ENCODE measurements at places on chromosomes 12 and 14.

DNA sequence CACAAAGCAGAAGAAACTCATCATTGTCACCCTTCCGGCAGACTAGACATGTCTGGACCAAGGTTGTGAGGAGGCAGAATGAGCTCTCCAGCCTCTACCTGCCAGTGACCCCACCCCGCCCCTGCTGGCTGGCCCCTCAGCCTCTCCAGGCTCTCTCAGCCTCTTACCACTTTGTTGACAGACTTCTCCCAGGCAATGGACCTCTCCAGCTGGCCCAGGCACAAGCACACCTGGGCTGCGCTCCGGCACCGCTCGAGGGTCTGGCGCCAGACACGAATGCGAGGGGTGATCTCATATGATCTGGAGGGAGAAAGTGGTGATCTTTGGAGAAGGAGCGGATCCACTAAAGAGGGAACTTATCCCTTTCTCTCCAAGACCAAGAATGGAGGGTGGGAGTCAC, 30.3 kb downstream of the BAZ2A start:
- no peak for DNase-seq

GRCh38 chr14:61562321-61563161, 132.8 kb upstream of the HIF1A start:
- DNase-seq = no peak

- no peak for DNase-seq
Observed at GRCh38 chr12:51185171-51185717, 12.3 kb upstream of the TFCP2 start.

DNA sequence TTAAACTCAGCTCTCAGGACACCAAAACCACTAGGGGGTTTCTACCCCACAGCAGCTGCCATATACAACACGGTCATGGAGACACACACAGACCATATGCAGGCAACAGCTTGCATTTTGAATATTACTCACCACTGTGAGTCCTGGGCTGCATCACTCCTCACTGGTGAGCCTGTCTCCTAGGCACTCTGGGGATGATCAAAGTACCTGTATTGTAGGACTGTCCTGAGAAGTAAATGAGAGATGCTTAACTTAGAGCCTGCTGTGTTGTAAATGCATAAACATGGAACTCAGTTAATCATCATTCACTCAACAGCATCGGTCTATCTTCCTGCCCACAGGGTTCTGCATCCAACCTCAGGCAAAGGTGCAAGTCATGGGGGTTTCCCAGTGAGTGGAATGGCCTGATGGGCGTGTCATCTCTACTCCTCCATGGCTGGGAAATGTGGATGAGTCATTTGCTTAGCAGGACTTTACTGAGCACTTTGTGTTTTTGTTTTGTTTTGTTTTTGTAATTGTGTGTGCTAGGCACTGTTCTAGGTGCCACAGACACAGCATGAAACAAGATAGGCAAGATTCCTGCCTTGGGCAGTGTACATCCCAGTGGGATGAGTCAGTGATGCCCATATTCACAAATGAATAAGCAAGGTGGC, 1141.2 kb upstream of the TMEM132C start:
- DNase-seq = peak; percentile 46

DNA sequence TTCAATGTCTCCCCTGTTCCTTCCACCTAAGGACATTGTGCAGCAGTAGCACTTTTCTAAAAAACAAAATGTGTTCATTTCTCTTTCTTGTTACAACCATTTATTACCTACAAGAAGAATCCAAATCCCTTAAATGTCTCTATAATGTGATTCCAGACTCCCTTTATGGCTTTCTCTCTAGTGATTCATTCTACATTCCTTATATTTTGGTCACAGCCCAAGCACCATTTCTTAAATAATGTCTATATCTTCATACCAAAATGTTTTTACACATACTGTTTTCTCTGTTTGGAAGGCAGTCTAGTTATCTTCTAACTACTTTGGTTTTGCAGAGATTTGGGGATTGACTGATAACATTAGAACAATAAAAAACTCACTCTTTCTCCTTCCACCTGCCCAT, 1037.3 kb upstream of the FLRT2 start:
- DNase-seq = no peak

DNA sequence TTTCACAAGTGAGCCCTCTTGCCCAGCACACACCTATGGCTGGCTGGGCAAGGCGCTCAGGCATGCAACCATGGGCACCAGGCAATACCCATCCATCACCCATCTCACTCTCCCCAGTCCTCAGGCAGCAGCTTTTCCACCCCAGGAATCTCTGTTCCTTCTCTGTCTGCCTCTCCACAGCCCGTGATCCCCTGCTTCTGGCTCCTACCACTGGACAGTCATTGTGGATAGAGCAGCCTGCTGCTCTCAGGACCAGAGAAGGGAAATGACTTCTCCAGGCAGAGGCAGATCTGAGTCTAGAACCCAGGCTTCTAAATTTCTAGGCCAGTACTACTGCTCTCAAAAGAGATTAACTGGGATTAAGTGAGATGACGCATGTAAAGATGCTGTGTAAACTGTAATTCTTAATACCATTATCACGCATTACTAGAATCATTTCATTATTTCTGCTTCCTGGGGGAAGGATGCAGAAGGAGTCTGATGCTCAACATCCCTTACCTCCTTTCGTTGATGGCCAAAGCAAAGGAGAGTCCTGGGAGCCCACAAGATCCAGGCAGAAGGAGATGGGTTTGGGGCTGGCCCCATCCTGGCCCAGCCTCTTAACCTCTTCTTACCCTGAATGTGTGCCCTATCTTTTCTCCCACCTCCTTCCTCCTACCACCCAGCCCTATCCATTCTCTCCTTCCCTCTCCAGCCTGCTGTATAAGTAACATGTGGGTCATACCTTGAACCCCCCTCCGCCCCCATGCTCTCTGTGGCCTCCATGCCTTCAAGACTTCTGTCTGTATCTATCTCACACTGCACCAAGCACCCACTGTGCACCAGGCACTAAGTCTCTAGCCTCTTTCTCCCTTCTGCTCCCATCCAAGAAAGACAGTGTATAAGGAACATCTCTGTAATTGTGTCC, 4.8 kb upstream of the AQP5 start:
- no peak for DNase-seq

DNA sequence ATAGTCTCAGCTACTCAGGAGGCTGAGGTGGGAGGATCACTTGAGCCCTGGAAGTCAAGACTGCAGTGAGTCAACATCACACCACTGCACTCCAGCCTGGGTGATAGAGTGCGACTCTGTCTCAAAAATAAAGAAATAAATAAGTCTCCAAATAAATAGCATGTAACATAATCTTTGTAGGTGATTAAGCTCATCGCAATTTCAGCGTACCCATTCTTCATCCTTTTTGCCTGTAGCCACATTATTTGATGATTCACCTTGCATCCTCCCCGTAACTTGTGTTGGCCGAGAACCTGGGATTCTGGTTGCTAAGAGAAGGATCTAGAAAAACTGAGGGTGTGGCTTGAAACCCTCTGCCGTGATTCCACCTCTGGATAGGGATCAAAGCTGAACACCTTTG, 115.1 kb downstream of the GALC start:
- no peak for DNase-seq

DNA sequence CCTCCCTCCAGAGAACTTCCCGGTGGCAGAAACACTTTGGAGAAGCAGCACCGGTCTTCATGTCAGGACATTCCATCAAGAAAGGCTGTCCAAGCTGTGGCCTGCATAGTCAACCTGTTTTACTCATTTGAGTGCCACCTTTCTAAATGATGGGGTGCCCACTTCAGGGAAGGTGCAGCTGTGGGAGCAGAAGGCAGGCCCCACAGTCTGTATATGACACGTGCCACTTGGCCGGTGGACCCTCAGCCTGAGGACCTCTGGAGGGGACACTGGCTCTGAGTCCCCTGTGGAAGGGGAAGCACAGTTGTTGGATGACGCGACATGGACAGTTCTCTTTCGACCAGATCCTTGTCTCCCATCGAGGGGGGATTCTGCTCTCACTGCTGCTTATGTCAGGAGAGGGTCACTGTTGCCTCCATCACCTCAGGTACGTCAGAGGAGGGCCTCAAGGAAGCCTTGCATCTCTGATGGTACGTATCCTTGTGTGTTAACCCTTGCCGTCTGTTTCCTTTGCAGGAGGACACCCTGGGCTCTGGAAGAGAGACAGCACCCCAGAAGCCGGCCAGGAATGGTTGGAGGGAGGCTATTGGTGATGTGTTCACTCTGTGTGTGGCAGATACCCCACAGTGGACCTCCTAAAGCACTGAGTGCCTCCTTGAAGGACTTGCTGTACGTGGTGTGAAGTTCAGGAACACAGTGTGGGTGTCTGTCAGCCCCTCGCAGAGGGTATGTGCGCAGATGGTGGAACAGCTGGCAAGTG, 132.1 kb upstream of the RTL1 start:
- DNase-seq = no peak

GRCh38 chr14:89336338-89336737, 80.7 kb downstream of the FOXN3 start:
- DNase-seq = peak; percentile 88

DNA sequence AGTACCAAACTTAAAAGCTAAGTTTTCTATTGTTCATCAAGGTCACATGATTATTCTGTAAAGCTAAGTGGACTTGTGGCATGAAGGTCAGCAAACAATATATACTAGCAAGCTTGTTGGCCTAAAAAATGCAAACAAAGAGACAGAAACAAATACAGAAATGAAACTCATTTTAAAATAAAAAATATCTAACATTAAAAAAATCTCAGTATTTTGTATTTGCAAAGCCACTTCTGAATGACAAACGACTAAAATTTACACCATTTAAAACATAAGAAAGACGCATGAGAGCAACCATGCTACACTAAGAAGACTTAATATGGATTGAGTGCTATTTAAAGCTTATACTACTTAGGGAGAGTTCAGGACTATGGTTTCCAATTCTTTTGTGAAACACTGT, 72.8 kb upstream of the BBS10 start:
- no peak for DNase-seq

- no peak for DNase-seq
Observed at GRCh38 chr14:31283578-31284252, 76.1 kb upstream of the HECTD1 start.

DNA sequence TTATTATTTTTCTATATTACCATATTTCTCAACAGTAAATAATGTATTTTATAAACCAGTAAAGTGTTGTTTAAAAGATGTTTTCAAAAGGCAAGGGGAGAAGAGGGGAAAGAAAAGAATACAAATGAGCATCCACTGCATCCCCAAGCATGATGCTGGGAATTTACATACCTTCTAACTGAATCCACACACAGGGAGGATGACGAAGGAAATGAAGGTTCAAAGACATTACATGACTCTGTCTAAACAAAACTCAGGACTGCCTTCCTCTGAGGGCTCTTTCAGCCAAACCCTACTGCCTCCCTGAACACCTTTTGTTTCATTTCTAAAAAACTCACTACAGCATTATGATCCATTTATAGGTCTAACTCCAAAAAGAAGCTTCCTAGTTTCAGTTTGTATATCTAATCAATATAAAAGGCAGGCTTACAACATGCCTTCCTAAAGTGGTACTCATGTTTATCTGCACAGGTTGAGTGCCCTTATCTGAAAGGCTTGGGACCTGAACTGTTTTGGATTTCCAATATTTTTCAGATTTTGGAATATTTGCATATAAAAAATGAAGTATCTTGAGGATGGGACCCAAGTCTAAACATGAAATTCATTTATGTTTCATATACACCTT, 30.3 kb downstream of the DICER1 start:
- no peak for DNase-seq

- no peak for DNase-seq
Observed at GRCh38 chr14:48052973-48053372, 377.6 kb upstream of the MDGA2 start.

DNA sequence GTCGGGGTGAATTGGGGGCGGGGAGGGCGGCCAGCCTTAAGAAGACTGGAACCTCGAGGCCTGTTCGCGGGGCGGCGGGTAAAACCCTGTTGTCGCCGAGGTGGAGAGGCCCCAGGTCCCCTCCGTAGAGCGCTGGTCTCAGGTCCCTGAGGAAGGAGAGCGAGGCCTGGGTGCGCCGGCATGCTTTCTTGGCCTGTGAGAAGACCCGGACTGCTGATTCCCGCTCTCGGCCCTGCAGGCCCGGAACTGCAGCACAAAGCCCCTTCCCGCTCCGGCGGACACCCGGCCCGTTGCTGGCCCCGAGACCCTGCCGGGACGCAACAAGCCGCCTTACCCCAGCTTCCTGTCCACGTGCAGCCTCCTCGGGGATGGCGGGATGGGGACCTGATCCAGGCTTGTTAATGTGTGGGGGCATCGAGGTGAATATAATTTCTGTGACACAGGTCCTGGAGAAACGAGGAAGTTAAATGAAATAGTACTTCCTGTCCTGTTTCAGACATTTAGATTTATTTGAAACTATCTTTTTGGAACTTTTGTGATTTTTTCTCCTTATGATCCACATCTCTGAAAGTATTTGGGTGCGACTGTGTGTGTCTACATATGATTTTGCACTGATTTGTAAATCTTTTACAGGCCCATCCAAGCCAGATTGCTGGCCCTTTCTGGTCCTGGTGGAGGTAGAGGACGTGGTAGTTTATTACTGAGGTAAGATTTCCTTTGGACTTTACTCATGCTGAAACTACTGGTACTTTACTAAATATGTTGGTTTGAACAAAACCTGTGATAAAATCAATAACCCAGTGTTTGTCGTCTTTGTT, 600 bp downstream of the PNN start:
- peak; percentile 67 for DNase-seq

- DNase-seq = no peak
Observed at GRCh38 chr14:50344116-50344775, 32.1 kb downstream of the DMAC2L start.

GRCh38 chr12:26651566-26652188, 181.3 kb downstream of the ITPR2 start:
- DNase-seq = peak; percentile 88

GRCh38 chr12:52580496-52580895, 6.9 kb upstream of the KRT74 start:
- DNase-seq = peak; percentile 15

- DNase-seq = no peak
Observed at GRCh38 chr14:46488374-46488773, 163.2 kb downstream of the RPL10L start.

DNA sequence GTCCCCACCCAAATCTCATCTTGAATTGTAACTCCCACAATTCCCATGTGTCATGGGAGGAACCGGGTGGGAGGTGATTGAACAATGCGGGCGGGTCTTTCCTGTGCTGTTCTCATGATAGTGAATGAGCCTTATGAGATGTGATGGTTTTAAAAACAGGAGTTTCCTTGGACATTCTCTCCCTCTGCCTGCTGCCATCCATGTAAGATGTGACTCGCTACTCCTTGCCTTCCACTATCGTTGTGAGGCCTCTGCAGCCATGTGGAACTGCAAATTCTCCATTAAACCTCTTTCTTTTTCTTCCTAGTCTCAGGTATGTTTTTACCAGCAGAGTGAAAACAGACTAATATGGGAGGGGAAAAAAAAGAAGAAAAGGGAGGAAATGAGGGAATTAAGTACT, 22.6 kb upstream of the ARHGAP5 start:
- no peak for DNase-seq

DNA sequence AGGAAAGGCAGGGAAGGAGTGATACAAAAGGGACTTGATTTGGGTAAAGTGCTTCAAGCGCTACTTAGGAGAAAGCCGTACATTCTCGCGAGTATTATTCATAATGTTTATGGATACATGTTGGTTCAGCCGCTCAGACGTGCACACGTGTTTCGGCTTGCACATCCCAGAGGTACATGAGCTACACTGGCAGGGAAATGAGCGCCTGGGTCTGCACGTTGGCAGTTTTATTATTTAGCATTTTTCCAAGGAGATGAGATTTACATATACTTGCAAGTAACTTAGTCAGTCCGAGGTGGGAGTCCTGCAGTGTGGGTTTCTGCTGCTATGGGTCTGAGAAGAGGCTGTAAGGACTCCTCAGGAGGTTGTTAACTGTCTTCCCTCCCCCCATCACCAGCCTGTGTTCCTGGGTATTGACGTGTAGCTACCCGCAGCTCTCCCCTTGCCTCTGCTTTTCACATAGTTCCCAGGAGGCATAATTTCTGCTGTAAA, 1.5 kb downstream of the PRKCH start:
- no peak for DNase-seq

All from mesendoderm (in vitro differentiated cells).